ENCODE measurements at places on chromosomes 3 and 15. TPM values are rescaled to one million over a fixed set of nuclear protein-coding genes. Genes with fewer than 3 reads are reported as not detected.

AADACL2 gene
- total RNA-seq, result 0.24 TPM

KBTBD8 gene
- total RNA-seq, result 3.1 TPM

DNA sequence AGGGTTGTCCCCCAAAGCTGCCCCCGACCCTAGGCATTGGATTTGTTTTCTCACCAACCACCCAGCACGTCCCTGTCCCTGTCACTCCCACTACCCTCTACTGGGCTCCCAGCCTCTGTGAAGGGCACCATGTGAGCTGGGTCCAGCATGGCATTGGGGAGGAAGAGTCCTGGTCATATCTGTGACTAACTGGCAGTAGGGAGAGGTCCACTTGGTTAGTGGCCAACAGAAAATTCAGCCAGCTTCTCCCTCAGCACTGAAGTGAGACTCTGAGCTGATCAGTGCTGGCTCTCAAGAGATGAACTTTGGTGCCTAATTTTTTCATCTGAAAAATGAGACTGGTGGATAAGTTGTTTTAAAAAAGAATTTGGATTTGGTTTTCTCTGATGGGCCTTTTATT is 11.3 kb upstream of the KIF23 start:
- H3K36me3 ChIP-seq, result no peaks in the 10 kb centered on the region
- no peak overlapping the region for H3K27ac ChIP-seq
- H3K4me1 ChIP-seq, result no peaks in the 10 kb centered on the region
- DNase-seq, result peak; percentile 27

GRCh38 chr3:165459924-165460835 is 264.0 kb upstream of the SLITRK3 start:
- DNase-seq, result no peak
- H3K27me3 ChIP-seq, result no peaks in the 10 kb centered on the region
- no peak overlapping the region for H3K27ac ChIP-seq
- H3K4me1 ChIP-seq, result peaks cover 4% of the 10 kb centered on the region
- H3K4me3 ChIP-seq, result no peak overlapping the region

DNA sequence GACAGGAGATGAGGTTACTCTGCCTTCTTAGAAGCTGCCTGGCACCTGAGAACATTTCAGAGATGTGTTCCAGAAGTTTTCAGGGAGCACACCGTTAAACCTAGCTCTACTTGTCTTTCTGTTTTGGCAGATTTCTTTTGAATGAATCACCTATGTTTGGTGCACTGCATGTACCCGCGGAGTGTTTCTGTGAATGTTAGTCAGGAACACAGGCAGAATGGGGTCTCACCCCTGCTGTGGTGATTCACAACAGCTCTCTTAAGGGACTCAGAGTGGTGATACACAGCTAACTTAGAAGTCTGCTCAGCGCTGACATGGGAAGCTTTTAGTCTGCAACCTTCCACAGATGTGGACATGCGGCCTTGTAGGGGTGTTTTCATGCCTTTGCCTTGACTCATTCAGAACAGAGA is 24.0 kb downstream of the TSEN2 start:
- H3K27me3 ChIP-seq, result no peaks in the 10 kb centered on the region
- DNase-seq, result no peak
- H3K27ac ChIP-seq, result peak overlapping the region; percentile 61
- no peaks in the 10 kb centered on the region for H3K36me3 ChIP-seq

DNA sequence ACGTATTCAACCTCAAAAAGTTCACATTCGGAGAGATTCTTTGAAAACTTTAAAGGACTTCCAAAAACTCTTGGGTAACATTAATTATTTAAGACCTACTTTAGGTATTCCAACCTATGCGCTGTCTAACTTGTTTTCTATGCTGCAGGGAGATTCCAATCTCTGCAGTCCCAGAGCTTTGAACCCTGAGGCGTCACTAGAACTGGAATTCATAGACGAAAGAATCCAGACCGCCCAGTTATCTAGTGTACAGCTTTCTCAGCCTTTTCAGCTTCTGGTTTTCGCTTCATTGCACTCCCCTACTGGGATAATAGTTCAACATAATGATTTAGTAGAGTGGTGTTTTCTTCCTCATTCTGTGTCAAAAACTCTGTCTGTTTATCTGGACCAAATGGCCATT is 711.3 kb downstream of the ROBO1 start:
- H3K27me3 ChIP-seq, result no peaks in the 10 kb centered on the region
- DNase-seq, result no peak
- no peaks in the 10 kb centered on the region for H3K36me3 ChIP-seq
- no peak overlapping the region for H3K4me3 ChIP-seq

DNA sequence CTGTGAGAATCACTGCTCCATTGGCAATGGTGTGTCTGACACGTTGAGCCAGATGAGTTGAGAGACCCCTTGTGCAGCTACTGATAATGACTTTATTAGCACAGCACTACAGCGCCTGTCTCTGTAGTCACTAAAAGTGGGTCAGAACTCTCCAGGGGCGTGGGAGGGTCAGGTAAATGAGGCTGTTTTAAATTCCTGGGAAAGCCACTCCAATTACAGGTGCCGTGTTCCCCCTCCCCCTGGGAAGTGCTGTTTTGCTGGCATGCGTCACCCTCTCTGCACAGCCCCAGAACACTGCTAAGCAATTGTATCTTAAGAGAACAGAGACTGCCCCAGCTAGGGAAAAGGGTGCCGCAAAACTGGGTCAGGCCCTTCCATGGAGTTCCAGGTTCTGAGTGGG is 21.5 kb upstream of the CPNE9 start:
- H3K27ac ChIP-seq, result no peak overlapping the region
- peaks cover 20% of the 10 kb centered on the region for H3K36me3 ChIP-seq
- no peak for DNase-seq
- H3K4me1 ChIP-seq, result no peaks in the 10 kb centered on the region
- no peak overlapping the region for H3K4me3 ChIP-seq
- no peaks in the 10 kb centered on the region for H3K27me3 ChIP-seq

DNA sequence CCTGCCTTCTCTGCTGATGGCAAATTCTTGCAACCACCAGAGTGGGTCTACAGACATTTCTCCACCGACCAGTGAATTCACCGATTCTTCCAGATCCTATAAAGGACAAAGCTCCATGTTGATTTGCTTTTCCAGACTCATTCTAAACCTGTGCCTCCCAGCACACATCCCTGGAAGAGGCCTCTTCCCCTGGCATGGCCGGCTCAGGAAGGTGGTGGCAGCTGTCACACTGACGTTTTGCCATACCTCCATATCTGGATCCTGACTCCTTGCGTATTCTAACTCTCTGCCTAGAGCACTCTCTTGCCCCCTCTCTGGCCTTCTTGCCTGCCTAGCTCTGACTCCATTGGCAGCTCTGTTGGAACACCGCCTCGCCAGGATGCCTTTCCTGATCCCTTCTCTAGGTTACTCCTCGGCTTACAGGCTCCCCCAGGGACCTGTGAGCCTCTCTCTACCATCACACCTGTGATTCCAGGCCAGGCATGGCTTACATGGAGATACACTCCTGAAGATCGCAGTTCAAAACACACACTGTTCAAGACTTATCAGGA is 31.0 kb downstream of the SLCO2A1 start:
- H3K36me3 ChIP-seq, result no peaks in the 10 kb centered on the region
- H3K27ac ChIP-seq, result no peak overlapping the region
- H3K4me1 ChIP-seq, result no peaks in the 10 kb centered on the region
- no peak for DNase-seq
- no peaks in the 10 kb centered on the region for H3K27me3 ChIP-seq
